Stimulated activated CD4-positive, alpha-beta T cell treated with anti-CD3 and anti-CD28 coated beads, Interleukin-12 subunit alpha, Interleukin-12 subunit beta, amount 100 ng/mL, for 24 hours (primary cell): ENCODE measurements at places on chromosomes 3 and 15.

DNA sequence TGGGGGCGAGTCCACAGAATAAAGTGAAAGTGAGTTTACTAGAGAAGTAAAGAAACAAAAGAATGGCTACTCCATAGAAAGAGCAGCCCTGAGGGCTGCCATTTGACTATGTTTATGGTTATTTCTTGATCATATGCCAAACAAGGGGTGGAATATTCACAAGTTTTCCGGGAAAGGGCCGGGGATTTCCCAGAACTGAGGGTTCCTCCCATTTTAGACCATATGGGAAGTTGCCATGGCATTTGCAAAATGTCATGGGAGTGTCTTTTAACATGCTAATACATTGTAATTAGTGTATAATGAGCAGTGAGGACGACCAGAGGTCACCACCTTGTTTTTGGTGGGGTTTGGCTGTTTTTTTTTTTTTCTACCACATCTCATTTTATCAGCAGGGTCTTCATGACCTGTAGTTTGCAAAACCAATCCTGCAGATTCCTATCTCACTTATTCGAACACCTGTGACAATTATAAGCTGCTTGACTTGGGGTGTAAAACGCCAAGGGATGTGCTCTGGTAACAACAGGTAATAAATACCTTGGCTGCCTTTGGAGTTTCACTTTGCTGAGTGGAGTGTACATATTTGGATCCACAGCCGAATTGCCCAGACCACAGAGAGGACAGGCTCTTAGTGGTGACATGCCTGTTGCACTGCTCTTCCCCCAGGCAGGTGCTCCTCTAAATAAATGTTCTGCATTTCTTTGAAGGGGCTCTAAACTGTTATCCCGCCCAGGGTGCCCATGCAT is 43.6 kb downstream of the C2CD4B start:
- no peak for DNase-seq

- no peak for DNase-seq
Measured at GRCh38 chr3:12278566-12278965, 10.3 kb upstream of the PPARG start.

DNA sequence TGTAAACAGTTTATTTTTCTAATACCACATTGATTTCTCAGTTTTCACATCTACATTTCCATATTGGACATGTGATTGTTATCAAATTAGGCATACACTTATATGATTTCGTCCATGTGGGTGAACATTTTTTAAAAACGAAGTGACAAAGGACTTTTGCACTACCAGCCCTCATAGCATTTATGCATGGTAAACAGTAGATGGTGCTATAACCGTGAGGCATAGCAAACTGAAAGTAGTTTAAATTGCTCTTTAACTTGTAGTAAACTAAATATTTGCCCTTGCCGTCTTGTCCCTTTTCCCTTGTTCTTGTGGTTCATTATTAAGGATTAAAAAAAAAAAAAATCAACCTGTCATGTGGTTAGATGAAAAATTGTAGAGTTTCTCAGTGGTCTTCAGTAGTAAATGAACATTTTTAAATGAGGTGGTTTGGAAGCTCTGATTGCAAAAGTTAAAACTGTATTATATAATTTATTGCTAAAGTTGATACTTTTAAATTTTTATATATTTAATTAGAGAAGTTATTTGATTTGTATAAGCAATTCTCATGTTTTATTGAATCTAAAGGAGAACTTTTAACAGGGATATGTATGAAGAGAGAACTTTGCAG is 24.0 kb downstream of the STX19 start:
- no peak for DNase-seq

DNA sequence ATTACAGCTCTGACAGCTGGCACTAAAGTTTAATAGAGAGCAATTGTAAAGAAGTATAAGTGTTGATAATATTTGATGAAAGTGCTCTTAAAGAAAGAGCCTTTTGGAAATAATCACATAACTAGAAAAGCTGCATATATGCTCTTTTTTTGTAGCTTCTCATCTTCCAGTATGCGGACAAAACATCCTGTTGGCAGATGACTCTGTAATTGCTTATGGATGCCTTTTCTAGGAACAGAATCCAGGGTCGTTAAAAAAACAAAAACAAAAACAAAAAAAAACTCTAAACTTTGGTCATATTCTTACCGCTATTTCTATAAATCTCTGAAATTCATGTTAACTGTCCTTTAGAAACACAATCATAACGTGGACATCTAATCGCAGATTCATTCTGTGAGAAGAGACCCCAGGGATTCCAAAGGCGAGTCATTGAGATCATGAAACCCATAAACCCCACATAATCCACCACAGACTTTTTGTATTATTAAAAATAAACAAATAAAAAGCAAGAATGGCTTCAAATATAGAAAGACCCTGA is 109.8 kb downstream of the EPHA3 start:
- no peak for DNase-seq

DNA sequence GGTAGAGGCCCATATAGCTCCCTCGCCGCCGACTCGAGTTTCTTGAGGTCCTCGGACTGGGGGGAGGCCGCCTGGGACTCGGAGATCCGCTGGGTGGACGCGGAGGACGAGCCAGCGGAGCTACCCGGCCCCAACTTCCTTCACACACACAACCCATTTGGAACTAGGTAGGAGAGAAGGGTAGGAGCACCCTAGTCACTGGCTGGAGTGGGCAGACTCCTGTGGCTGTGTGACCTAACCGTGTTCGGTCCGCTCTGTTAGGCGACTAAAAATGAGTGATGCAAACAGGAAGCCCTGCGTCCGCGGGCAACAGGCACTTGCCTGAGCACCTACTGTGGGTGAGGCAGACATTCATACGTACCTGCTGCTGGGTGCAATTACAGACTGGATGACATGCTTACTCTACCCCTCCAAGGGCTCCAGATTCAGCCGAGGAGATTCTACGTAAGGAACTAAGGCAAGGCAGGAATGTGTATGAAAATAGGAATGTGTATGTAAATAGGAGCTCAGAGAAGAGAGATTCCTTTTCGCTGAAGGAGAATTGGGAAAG is 4.6 kb upstream of the SIN3A start:
- DNase-seq = peak; percentile 41

- DNase-seq = no peak
Measured at GRCh38 chr3:176683382-176683781, 513.9 kb downstream of the TBL1XR1 start.

GRCh38 chr15:75179746-75180140 is 21.9 kb upstream of the C15orf39 start:
- no peak for DNase-seq

DNA sequence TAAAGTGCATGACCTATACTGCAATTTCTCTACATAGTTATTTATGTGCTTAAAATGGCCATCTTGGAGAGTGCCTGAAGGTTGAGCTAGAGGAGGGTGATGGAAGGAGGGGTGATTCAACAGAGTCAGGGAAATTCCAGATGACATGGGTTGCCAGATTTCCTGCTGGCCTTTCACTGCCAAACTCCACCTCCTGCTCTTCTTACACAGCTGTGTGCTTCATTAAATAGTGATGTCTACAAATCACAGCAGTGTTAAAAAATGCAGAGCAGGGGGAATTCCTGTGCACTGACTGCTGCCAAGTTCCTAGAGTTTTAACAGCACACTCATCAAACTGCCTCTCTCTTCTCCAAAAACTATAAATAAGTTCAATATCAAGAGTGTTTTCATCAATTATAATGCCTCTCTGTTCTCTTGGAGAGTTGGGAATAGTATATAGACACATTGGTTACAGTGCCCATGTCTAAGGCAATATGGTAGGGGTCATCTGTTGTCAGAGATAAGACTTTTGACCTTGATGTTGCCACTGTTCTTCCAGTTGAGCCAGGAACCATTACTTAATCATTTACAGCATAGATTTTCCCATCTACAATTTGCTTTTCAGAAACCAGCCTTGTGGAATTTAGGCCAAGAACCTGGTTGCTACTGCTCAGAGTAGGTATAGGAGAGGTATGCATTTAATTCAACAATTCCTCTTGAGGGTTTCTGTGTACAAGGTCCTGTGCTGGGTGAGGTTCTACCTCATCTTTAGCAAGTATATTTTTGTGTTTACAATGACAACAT is 79.6 kb downstream of the TP63 start:
- DNase-seq = no peak

DNA sequence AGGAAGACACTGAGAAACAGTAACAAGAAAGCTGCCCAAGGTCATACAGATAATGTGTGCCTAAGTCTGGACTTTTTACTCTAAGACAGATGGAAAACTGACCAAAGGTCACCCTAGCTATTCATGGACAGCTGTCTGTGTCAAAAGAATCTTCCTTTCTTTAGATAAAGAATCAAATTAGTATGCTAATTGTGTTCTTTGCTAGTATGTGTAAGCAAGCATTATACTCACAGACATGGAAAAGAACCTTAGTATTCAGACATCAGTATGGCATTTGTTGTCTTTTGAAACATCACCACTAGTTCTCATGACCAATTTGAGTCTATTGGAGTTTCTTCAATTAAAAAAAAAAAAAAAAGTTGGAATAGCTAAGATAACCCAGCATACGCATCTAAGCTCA is 91.8 kb upstream of the SOX2 start:
- DNase-seq = no peak

GRCh38 chr3:69063636-69064035 is 11.5 kb upstream of the TMF1 start:
- no peak for DNase-seq

GRCh38 chr3:39213613-39214012 is 21.2 kb upstream of the XIRP1 start:
- no peak for DNase-seq

GRCh38 chr15:91965501-91966193 is 112.1 kb downstream of the SLCO3A1 start:
- DNase-seq = no peak

DNA sequence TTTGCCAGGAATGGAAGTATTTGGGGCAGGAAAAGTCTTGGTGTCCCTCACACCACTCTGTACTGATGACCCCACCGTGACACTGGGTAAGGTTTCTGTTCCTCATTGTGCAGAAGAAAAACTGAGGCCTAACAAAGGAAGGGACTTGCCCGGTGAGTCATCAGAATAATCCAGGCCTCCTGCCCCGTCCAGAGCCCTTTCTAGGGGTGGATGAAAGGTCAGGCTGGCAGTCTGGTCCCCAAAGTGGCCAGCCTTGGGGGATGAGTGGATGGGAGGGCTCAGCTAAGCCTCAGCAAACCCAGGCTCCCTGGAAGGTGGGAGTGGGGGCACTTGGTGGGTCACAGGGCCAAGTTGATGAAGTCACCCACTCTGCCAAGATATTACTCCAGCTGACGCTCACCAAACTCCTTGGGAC is 2.3 kb upstream of the DNAH1 start:
- no peak for DNase-seq

DNA sequence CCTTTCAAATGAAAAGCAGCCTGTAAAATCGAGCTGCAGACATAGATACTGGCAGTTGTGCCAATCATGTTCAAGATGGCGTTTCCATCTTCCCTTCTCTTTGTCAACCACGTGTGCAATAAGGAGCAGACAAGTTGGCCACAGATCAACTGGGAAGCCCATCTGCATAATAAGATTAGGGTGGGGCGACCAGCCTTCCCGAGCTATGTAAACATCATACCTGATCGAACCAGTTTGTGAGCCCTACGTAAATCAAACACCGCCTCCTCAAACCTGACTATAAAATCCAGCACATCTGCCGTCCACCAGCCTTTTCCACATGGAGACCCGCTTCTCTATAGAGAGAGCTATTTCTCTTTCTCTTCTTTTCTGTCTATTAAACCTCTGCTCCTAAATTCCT is 37.2 kb downstream of the TRIM42 start:
- no peak for DNase-seq

- DNase-seq = no peak
Measured at GRCh38 chr15:29115093-29115991, 154.3 kb downstream of the NSMCE3 start.

DNA sequence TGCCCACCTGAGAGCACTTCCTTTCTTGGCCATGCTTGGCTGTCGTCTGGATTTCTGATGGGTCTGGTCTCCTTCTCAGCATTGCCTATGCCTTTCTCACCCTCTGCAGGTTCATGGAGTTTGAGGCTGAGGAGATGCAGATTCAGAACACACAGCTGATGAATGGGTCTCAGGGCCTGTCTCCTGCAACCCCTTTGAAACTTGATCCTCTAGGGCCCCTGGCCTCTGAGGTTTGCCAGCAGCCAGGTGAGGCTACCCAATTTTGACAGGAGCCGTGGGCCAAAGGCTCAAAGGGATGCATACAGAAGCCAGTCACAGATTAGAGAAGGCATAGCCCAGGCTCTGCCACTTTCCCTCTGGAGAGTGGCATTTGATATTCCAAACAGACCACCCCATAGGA is 10.5 kb downstream of the NUTM1 start:
- DNase-seq = no peak

- DNase-seq = no peak
Measured at GRCh38 chr3:134898181-134898754, 103.2 kb downstream of the EPHB1 start.

GRCh38 chr3:148962513-148962912 is 28.8 kb upstream of the GYG1 start:
- DNase-seq = no peak

GRCh38 chr3:125638799-125639198 is 43.5 kb upstream of the OSBPL11 start:
- no peak for DNase-seq

GRCh38 chr3:70064194-70064779 is 64.8 kb downstream of the SAMMSON start:
- DNase-seq = peak; percentile 0

GRCh38 chr3:69009559-69010410 is 3.7 kb downstream of the EOGT start:
- no peak for DNase-seq

DNA sequence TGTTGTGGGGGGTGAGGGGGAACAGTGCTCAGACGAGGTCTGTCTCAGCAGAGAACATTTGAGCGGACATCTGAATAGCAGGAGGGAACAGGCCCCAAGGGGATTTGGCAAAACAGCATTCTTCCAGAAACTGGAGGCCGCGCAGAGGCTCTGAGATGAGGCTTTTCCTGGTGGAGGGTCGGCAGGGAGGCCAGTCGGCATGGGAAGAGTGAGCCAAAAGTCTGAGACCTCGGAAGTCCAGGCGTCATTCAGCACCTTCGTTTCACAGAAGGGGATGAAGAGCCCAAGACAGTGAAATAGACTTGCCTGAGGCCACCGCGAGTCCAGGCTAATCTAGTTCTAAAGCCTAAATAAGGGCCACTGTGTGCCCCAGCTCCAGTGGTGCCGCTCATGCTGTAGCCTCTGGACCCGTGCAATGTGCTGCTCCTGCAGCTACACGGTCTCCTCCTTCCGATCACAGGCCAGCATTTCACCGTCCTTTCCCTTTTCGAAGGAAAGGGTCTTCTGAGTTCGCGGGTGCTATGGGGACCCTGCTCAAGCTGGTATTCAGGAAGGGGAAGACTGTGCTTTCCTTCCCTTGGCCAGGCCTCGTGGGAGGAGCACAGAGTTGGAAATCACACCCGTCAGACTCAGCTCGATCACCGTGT is 24.4 kb downstream of the LSM3 start:
- no peak for DNase-seq

- DNase-seq = no peak
Measured at GRCh38 chr3:2526926-2527325, 428.3 kb downstream of the CNTN4 start.

- DNase-seq = no peak
Measured at GRCh38 chr3:4976109-4976508, 3.1 kb upstream of the BHLHE40 start.

DNA sequence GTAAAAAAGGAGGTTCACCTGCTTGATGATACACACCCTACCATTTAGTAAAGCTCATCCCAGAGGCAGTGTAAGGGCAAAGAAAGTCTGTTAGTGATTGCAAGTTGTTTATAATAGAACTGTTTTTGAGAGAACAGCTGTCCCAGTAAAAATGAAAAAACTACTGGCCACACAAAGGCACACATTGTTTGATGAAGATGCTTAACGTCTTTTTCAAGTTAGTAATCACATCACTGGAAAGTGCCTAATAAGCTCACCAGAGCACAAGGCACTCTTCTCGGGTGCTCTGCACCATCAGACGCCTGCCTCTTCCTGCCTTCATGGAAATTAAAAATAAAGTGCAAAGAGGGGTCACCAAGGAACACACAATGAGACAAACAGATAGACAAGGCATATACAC is 186.9 kb downstream of the PDZRN3 start:
- DNase-seq = no peak
